ENCODE measurements at places on chromosomes 2 and 18. TPM values are rescaled to one million over a fixed set of nuclear protein-coding genes. Genes with fewer than 3 reads are reported as not detected.

NETO1 gene
- not detected for total RNA-seq

B3GNT7 gene
- 1.8 TPM for total RNA-seq

HNMT gene
- 0.68 TPM for total RNA-seq

KCNG2 gene
- not detected for total RNA-seq

ANKRD62 gene
- not detected for total RNA-seq

POMC gene
- not detected for total RNA-seq

EFR3B gene
- 16.8 TPM for total RNA-seq

OXER1 gene
- not detected for total RNA-seq

MROH2A gene
- total RNA-seq = 0.10 TPM

RND3 gene
- 56.9 TPM for total RNA-seq

HOXD1 gene
- total RNA-seq = 0.20 TPM

MEP1B gene
- 0.27 TPM for total RNA-seq

DOK1 gene
- 5.9 TPM for total RNA-seq

FZD7 gene
- 6.9 TPM for total RNA-seq

TBC1D8 gene
- 26.2 TPM for total RNA-seq

C2orf15 gene
- total RNA-seq = 0.40 TPM

ERICH2 gene
- not detected for total RNA-seq

CNTNAP5 gene
- total RNA-seq = not detected

RMC1 gene
- total RNA-seq = 12.8 TPM

METAP1D gene
- 2.9 TPM for total RNA-seq

L3MBTL4 gene
- total RNA-seq = not detected

KIAA2012 gene
- not detected for total RNA-seq

GPR45 gene
- not detected for total RNA-seq

CREG2 gene
- 9.7 TPM for total RNA-seq

NT5C1B gene
- total RNA-seq = not detected

SERPINB11 gene
- total RNA-seq = not detected

XRCC5 gene
- total RNA-seq = 177 TPM

UBXN4 gene
- total RNA-seq = 42.4 TPM

RAMP1 gene
- not detected for total RNA-seq

DYNC2LI1 gene
- total RNA-seq = 13.1 TPM

UGT1A3 gene
- 0.13 TPM for total RNA-seq

GPR148 gene
- not detected for total RNA-seq

CNGA3 gene
- total RNA-seq = not detected

CKAP2L gene
- 13.4 TPM for total RNA-seq

MC4R gene
- not detected for total RNA-seq

IL36A gene
- not detected for total RNA-seq

SAG gene
- not detected for total RNA-seq

CDKL4 gene
- total RNA-seq = not detected

PRKD3 gene
- 12.6 TPM for total RNA-seq

VWA3B gene
- 0.43 TPM for total RNA-seq

ST3GAL5 gene
- total RNA-seq = 39.1 TPM

DCDC2C gene
- 0.36 TPM for total RNA-seq

CNRIP1 gene
- total RNA-seq = 2.1 TPM

UNC80 gene
- total RNA-seq = not detected

ANKRD36B gene
- total RNA-seq = 4.8 TPM

SESTD1 gene
- 24.5 TPM for total RNA-seq

ZC3H6 gene
- 0.36 TPM for total RNA-seq

SPHKAP gene
- total RNA-seq = not detected

All from A549 treated with CpdA at 1 μM for 4 hours (cell line).